Activated CD8-positive, alpha-beta memory T cell treated with anti-CD3 and anti-CD28 coated beads for 4 hours (primary cell): ENCODE measurements at places on chromosomes 3 and 15.

DNA sequence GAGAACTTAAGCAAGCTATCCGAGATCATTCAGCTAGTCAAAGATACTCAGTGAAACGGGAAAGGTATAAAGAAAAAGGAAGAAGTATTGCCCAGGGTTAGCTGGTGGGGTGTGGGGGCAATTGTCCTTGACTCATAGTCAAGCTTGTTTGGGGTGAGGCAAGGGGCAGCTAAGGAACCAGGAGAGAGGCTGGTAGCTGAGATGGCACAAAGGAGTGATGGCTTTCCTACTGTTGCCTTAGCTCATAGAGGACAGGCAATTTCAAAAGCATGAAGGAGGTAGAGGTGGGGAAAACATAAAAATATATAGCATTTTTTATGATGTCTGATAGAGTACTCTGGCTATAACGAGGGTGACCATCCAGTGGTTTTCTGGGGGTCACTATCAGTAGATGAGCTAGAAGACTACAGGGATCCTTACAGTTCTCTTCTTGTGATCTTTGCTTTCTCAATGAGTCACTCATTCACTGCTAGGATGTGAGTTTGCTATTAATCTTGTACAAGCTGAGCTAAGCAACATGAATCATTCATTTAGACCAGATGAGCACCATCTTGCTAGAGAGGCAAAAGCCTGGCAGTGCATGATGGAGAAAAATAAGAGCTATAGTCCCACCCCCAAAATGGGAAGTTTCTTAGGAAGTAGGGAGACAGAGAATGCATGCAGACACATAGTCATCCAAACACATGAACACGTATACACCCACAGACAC, 207.1 kb upstream of the PFN2 start:
- DNase-seq, result no peak

GRCh38 chr3:60630953-60631352, 620.3 kb downstream of the FHIT start:
- no peak for DNase-seq

DNA sequence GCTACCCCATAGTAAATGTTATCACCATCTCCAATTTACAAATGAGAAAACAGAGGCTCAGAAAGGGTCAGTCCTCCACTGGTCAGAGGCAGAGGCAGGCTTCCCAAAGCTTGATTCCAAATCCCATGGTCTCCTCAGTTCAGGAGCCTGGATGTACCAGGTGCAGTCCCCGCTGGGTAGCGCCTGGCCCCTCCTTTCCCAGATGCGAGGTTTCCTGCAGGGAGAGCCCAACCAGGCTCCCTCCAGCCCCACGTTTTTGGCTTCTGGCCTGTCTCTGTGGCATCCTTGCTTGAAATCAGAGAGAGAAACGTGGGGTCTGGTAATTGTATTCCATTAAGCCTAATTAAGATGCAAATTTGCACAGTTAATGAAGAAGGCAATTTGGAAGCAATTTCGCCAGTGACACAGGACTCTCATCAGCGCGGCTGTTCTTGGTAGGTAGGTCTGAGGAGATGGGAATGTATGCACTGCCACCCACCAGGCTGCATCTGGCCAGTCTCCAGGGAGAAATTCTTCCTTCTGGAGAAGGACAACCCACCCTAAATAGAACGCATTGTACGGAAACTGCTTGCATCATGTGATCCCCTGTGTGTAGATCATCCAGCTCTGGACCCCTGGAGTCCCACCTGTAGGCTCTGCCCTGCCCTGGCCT, 50.5 kb downstream of the HRH1 start:
- DNase-seq, result no peak

- DNase-seq, result no peak
These were observed 41.5 kb upstream of the RAB6B start for GRCh38 chr3:133937061-133937686.

GRCh38 chr15:39807791-39808190, 25.1 kb upstream of the FSIP1 start:
- DNase-seq, result no peak

DNA sequence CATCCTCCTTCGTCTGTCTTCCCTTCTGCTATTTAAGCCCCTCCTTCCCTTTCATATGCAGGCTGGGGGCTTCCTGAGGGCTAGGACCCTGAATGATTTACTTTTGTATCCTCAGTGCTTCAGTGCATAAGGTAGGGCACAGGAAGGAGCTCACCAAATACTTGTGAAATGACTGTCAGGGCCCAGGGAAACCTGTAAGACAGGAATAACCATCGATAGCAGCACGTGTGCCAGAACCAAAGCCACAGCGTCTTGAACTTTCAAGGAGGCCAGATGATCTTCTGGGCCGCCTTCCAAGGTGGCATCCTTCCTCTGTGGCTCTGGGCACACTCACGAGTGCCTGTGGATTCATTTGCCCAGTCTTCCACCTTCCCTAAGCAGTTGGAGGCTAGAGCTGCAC, 3.9 kb downstream of the TMED3 start:
- no peak for DNase-seq

DNA sequence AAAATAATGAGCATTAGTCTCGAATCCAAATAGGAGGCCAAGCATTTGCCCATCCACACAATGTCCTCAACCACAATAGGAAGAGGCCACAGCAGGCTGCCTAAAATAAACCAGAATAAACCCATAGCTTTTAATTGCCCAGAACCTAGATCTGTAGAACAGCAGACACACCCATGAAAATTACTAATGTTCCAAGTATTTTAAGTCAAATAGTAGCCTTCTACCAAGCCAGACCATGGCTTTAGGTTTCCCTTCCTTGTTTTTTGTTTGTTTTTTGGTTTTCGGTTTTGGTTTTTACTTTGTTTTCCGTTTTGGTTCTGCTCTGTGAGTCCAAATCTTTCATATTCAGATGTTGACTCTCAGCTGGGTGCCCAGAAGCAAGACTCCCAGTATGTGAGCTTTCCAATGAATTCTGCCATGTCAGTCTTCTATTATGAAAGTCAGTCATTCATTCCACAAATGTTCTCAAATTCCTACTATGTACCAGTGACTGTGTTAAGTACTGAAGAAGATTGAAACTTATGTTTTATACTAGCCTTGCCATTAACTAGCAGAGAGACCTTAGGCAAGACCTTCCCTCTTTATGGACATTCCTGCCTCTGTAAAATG, 57.8 kb upstream of the BOC start:
- no peak for DNase-seq

- no peak for DNase-seq
These were observed 60.7 kb downstream of the ABI3BP start for GRCh38 chr3:100932491-100932890.

GRCh38 chr3:44021651-44022594, 219.8 kb upstream of the TOPAZ1 start:
- no peak for DNase-seq

GRCh38 chr3:160886421-160886820, 130.4 kb downstream of the PPM1L start:
- DNase-seq, result no peak

DNA sequence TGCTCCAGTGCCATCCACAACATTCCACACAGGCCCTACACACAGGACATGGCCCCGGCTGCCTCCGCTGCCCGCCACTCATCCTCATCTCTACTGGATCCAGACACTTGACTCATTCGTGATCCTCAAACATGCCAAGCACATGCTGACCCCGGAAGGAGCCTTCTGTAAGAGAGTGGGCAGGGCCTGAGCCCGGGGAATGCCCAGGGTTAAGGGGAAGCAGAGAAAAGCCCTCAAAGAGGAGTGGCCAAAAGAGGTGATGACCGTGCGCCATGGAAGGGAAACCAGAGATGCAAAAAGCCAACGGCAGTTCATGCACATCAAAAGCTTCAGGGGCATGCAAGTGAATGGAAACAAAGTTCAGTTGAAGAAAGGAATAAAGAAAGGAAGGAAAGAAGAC, 46.1 kb downstream of the RFTN1 start:
- DNase-seq, result no peak

DNA sequence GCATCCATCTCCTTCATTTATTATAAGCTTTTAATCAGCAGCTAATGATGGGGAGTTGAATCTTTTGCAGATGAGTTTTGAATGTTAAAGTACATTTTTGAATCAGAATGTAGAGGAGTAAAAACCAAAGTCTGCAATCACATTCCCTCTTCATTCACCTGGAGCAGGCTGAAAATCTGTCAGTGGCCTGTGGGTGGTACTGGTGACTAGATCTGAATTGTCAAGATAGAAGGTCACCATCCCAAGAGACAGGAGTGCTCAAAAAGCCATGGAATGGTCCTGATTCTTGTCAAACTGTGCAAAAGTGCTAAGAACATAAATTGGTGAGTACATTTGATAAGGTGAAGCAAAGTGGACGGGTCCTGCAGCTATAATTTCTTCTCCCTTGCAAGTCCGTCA, 881.3 kb upstream of the NR2F2 start:
- no peak for DNase-seq

- DNase-seq, result no peak
These were observed at the start of gene TLR9 for GRCh38 chr3:52225452-52226228. Gene TLR9 (minus strand): TSS chr3:52225645. CDS start chr3:52225529, 116 bp downstream.

DNA sequence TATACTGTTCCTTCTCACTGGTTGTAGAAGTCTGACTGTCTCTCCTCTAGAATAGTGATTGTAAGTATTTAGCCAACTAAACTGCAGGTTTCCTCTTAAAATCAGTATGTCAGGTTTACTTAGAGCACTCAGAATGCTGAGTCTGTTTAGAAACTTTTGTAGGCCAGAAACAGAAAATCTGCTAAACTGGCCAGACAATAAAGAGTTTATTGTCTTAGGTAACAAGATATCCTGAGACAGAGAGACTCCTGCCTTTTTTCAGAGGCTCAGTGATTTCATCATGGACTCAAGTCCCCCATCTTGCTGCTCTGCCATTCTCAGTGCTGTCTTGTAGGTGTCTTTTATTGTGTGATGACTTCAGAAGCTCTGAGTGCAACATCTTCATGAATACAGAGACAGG, 279.0 kb downstream of the MFSD1 start:
- no peak for DNase-seq

- no peak for DNase-seq
These were observed 28.3 kb downstream of the MELTF start for GRCh38 chr3:197001106-197001971.
